ENCODE measurements at places on chromosomes 12 and 14.

GRCh38 chr12:62438098-62438692 is 28.4 kb upstream of the MON2 start:
- peak; percentile 60 for DNase-seq

DNA sequence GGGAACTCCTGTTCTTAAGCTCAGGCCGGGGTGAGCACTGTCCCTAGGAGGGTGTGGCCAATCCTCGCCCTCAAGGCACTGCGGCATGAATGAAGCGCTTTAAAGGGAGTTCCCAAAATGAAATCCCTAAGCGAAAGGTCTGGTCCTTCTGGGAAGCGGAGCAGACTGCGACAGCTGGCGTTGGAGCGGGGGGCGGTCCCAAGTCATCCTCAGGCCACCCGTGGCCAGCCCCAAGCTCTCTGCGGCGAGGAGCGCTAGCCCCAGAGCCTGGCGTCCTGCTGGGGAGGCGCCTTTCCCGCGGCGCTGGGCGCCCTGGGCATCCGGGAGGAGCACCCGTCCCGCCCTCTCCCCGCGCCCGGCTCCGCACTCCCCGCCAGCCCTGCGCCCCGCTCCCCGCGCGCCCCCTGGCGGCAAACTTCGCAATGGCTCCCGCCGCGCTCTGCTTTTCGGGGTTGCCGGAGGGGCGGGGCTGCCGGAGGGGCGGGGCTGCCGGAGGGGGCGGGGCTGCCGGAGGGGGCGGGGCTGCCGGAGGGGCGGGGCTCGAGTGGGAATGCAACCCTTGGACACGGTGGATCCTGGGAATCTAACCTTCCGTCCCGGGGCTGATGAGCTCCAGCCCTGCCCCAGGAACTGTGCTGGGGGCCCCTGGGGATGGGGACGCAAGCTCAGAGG is 25.4 kb downstream of the ZBTB42 start:
- DNase-seq = peak; percentile 85

DNA sequence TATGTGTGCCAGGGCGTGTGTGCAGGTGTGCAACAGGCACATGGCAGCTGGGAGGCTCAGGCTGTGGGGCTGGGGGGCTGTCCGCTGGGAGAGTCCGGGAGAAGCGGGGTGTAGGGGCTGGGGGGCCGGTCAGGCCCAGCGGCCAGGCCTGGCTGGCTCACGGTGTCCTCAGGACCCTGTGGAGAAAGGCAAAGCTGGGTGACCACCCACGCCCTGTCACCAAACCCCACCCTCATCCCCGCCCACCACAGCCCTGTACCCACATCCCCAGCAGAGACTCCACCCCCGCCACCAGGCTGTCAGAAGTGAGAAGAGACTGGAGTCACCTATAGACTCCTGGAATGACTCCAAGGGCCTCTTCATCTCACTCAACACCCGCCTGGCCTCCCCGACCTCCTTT is 85.3 kb downstream of the SCARB1 start:
- no peak for DNase-seq

GRCh38 chr14:68297039-68297438 is 477.5 kb downstream of the RAD51B start:
- DNase-seq = no peak

- peak; percentile 90 for DNase-seq
These were observed 11.2 kb downstream of the CD9 start for GRCh38 chr12:6211421-6211869.

- DNase-seq = no peak
These were observed 98.9 kb upstream of the PLEKHG7 start for GRCh38 chr12:92603741-92604432.

DNA sequence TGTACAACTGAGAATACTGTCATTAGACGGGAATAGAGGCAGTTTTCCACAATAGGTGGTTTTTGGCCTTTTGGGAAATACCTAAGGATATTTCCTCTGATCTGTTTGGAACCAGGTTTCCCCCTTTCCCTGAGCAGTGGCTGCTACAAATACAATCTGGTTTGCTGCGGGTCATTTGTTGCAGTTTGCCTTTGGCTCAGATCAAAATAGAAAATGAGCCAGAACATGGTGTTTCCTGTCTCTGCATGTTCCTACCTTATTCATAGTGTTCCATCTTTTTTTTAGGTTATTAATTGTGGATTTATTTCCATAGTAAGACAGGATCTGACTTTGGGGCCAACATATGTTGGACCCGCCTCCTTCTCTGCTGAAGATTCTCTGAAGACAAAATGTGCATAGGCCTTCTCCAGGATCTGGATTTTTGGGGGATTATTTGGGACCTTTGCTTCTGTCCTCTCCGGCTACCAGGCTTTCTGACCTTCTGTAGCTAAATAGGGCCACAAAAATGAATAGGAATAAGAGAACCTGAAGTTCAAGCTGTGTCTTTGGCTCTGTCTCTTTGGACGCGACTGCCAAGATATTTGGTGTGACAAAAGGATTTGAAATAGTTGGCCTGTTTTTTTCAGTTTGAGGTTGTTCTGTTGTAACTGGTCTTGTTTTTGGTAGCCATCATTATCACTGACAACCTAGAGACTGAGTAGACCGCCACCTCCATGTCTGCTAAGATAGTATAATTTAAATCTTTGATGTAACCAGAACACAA is 146.9 kb downstream of the PRKCH start:
- no peak for DNase-seq

DNA sequence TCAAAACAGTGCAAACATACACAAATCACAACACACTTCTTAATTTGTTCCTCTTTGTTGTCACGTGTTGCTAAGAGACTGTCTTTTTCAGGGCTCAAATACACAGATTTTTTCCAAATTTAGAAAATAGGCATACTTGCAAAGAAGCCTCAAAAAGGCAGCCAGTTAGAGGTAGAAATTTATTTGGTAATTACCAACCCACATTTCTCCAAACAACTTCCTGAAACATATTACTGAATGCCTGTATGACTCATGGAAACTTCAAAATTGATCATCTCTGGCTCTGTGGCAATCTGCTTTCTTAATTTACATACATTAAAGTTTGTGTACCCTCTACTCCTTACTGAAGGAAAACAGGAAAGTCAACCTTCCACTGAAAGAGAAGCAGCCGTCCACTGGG is 36.4 kb downstream of the PPM1H start:
- peak; percentile 48 for DNase-seq

DNA sequence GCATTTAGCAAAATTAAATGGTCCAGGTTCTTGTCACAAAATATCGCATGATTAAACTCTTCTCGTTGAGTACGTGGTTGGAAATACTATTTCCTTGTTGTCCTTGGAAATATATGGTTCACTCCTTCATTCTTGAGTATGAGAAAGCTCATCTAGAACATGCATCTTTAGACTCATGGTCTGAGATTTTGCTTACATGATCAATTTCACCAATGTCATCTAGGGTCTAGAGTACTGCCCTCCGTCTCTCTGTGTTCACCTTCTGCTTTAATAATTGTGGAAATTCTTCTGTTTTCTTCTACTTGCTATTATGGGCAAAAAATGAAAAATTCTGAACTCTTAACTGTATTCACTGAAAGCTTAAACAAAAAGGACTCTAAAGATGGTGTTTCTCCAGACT is 25.9 kb downstream of the MBIP start:
- DNase-seq = no peak

DNA sequence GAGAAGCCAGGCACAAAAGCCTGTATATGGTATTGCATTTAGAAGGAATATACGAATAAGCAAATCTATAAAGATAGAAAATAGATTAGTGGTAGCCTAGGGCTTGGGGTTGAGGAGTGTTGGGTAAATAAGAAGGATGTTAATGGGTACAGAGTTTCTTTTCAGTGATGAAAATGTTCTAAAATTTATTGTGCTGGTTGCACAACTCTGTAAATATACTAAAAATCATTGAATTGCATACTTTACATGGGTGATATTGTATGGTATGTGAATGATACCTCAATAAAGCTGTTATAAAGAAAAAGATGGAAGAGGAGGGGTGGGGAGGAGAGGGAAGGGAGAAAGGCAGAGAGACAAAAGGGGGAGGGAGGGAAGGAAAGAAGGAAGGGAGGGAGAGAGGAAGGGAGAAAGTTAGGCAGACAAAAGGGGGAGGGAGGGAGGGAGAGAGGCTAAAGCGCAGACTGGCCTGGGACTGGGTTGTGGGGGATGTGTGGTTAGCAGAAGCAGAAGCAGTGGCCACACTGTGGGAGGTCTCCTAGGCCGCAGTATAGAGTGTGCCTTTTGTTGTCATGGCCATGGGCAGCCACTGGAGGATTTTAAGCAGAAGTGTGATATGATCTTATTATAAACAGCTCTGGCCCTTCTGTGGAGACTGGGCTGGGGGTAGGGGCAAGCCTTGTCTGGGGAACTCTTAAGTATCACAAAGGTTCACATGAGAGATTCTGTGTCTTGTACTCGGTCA is 73.6 kb upstream of the ELK3 start:
- DNase-seq = no peak

- DNase-seq = no peak
These were observed 44.6 kb downstream of the GNS start for GRCh38 chr12:64714551-64714968.

DNA sequence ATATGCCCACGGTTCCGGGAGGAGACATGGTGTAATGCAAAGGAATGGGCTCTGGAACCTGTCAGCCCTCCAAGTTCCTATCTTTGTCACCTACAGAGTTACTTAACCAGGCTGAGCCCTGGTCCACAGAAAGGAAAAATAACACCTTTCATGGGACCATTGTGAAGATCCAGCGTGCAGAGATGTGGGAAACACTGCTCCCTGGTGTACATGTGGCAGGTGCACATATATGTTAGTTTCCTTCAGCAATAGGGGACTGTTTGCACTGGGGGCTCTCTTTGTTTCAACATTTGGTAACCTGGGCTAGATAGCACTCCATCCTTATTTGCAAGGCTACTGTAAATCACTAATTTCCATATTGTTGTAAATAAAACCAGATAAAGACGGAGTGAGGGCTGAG is 72.3 kb downstream of the ANO2 start:
- peak; percentile 33 for DNase-seq

DNA sequence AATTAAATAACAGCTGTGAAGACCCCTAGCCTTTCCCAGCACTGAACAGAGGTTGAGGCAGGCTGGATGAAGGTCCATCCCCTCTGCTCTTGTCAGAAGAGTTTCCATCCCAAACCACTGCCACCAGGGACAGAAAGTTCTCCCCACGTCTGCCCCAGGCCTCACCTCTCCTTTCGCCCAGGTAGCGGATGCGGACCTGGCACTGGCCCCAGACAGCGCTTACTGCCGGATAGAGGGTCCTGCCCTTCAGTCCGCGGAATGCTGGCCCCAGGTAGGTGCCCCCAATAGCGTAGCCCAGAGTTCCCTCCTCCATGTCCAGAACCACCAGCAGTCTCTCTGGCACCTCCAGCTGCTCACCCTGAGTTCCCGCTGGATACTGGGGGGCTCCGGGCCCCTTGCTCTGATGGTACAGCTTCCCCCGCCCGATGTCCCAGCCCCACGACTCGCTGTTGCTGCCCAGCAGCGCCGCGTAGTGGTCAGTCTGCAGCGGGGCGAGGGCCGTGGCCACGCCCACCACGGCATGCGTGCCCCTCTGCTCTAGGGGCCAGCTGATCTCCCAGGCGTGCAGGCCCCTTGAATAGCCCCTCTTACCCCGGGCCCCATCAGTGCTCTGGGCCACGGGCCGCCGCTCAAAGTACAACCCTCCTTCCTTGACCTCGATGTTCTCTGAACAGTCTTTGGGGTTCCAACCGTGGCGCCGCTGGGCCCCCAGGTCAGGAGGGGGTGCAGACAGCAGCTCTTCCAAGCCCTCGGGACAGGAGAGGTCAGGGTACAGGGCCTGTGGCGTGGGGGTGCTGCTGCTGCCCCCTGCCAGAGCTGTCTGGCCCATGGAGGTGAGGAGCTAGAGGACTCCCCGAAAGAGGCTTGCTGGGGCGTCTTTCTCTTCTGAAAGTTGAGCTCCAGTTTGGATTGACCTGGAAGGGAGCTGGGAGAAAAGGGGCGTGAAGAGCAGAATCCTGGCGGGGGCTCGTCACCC is 742 bp downstream of the SPSB2 start:
- DNase-seq = peak; percentile 77

GRCh38 chr12:3595721-3596120 is 104.7 kb downstream of the PRMT8 start:
- no peak for DNase-seq

DNA sequence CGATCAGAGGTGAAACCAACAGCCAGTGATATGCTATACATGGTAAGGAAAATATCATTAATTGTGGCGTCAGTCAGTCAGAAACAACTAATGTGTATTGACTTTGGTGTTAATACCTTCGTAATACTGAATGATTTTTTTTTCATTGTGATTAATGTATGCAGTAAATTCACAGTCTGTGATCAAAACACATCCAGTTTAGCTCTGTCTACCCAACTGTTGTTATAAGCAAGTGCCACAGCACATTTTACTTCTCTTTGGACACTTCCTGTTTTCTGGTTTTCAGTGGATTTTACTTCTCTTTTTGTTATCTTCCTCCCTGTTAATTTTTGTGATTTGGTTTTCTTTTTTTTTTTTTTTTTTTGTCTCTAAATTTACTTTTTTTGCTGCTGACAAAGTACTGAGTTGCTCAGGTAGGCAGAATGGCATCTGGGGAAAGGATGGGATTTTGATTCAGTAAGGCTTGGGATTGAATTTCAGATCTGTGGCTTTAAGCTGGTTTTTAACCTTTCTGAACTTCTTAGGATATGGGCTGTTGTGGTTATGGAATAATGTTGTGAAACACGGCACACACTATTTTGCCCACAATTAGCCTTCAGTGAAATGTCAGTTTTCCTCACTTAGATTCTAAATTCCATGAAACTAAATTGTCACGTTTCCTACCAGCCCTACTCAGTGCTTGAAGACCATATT is 604 bp downstream of the GLIPR1 start:
- DNase-seq = peak; percentile 45

GRCh38 chr12:1429980-1430379 is 164.4 kb downstream of the FBXL14 start:
- DNase-seq = peak; percentile 95

DNA sequence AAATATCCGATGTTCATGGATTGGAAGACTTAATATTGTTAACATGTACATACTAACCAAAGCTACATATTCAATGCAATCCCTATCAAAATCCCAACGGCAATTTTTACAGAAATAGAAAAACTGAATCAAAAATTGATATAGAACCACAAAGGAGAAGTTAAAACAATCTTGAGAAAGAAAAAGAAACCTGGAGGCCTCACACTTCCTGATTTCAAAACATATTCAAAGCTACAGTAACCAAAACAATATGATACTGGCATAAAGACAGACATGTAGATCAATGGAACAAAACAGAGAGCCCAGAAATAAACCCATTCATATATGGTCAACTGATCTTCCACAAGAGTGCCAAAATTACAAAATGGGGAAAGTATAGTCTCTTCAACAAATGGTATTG is 5.4 kb upstream of the PELI2 start:
- no peak for DNase-seq

GRCh38 chr12:119788786-119789185 is 88.3 kb downstream of the CIT start:
- peak; percentile 25 for DNase-seq

- DNase-seq = no peak
These were observed 417.3 kb downstream of the IPO8 start for GRCh38 chr12:30278401-30278800.

DNA sequence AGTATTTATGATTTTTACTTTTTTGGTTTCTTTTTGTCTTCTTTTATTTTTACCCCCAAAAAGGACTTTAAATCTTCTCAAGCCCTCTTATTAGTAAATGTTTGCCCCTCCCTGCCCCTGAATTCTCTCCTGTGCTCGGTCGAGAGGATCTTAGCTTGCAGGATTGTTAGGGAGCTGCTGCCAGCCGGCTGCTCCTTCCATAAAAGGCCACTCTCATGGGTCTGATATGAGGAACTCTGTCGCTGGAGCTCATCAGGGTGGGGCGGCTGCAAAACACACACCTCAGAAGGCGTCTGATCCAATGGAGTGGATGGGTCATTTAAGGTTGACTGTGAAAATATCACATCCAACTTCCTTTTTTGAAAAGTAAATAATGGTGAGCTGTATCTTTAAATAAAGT is 8.5 kb downstream of the LTBR start:
- peak; percentile 14 for DNase-seq

- peak; percentile 4 for DNase-seq
These were observed 44.5 kb downstream of the LRRC9 start for GRCh38 chr14:59964251-59965007.

All from EH (cell line).